ENCODE measurements at places on chromosomes 7 and 10.

DNA sequence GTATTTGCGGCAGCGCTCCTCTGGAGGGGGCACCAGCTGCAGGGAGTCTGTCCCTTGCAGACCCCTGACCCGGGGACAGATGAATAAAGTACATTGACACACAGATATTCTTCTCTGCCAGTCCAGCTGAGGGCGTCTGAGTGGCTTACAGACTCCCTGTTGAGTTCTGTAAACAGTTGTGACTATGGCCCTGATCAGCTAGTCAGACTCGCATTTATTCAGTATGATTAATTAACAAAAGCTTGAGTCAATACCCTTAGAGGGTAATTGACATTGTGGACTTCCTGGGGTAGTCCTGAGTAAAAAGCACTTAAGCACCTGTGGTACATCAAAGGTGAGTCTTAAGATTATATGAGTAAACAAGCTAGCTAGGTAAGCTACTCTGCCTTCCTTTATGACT, 21.0 kb downstream of the ANKRD30A start:
- no peak for DNase-seq

DNA sequence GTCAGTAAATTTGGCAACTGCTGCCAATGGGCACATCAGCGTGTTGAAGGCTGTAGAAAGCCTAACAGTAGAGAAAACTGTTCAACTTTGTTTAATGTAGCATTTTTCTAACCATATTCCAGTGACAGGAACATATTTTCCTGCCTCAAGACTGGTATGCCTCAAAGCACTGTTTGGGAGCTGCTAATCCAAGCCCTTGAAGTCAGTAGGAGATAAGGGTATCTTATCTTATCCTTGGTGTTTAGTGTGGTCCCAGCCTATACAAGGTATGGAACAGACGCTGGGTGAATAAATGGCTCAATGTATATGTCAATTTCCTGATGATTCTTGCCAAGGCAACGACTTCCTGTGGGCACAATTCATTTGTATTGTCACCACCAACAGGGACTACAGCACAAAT, 97.5 kb upstream of the CREB5 start:
- DNase-seq = no peak

DNA sequence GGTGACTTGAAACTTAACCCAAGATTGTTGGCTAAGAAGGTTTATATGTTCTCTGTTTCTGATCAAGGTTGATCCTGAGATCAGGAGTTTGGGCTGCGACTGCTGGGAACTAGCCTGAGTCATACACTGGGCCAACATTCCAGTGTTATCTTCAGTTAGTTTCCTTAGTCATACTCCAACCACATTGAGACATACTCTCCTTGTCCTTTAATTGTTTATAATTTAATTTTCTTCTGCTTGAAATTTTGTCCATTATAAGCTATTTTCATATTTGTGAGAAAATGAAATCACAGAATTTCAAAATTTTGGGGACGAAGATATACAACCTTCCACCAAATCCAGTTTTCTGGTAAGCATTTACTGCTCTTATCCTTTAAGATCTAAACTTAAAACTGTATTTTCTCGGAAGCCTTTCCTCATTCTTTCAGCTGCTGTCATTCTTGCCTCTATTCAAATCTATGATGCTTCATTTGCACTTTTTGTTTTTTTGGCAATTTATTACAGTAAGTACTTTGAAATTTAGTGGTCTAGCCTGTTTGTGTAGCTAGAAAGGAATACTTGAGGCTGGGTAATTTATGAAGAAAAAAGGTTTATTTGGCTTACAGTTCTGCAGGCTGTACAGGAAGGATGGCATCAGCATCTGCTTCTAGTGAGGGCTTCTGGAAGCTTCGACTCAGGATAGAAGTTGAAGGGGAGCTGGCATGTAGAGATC, 63.4 kb upstream of the POT1 start:
- no peak for DNase-seq

GRCh38 chr7:41306486-41306885, 396.4 kb downstream of the INHBA start:
- DNase-seq = no peak

- no peak for DNase-seq
Observed at GRCh38 chr7:156218544-156219306, 406.5 kb upstream of the SHH start.

DNA sequence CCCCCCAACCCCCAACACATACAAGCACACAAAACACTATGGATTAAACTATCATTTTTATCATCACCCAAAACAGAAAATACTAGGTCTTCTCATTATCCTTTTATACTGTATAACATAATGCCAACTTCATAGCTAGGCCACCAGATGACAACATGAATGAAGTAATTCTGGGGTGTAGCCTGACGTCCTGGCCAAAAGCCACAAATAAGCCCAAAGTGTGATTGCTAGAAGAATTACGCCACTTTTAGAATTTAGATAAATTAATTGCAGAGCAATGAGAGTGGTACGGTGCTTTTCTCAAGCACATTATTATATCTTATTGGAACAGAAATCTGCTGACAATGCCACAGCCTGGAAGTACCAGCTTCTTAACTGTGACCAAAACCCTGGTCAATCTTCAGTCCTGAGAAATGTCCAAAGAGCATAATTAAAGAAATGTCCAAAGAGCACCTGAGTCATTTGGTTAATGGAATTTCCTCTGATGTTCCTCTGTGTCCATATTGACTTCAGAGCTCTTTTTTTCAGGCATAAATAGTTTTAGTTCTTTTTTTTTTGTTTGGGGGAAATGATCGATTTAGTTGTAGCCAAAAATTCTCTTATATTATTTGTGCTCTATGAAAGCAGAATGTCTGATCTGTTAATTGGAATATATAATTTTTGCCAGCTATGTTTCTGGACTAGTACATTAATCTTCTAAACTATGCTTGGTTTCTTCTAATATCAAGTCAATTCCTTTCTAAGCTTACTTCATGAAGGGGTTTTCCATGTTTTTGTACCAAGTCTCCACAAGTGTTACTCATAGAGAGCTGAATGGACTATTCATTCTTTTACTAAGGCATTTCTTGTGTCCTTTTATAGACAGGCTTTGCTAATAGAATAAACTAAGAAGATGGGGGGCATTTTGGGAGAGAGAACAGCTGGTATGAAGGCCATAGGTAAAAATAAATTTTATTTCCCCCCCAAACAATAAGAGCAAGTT, 233.4 kb upstream of the SLC26A5 start:
- no peak for DNase-seq

- no peak for DNase-seq
Observed at GRCh38 chr7:1763033-1763432, 93.0 kb downstream of the ELFN1 start.

- no peak for DNase-seq
Observed at GRCh38 chr10:15374566-15374965, 3.5 kb upstream of the FAM171A1 start.

DNA sequence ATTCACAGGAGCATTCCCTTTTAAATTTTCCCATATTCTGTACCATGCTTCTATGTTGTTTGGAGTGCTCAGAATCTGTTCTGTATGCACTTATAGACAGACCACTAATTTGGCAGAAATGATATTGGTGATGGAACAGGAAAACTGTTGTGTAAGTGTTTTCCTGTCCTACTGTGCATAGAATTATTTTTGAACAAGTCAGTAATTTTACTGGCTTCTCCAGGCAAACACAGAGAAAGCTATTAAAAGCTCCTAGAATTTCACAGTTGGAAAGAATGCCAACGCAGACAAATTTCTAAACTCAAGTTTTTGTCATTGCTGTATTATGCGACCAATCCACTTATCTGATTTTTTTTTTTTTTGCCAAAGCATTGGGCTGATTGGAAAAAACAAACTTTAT, 55.7 kb downstream of the ANKMY2 start:
- no peak for DNase-seq

GRCh38 chr10:103181244-103181643, 11.8 kb downstream of the NT5C2 start:
- DNase-seq = no peak

GRCh38 chr10:3236644-3237404, 64.2 kb upstream of the PITRM1 start:
- no peak for DNase-seq

- DNase-seq = no peak
Observed at GRCh38 chr7:114936471-114936870, 14.6 kb downstream of the MDFIC start.
